ENCODE measurements at places on chromosomes 5 and 9. TPM values are rescaled to one million over a fixed set of nuclear protein-coding genes. Genes with fewer than 3 reads are reported as not detected.

Gene STPG3
- total RNA-seq, result not detected

Gene CDC25C
- 14.6 TPM for total RNA-seq

Gene TTC16
- 2.3 TPM for total RNA-seq

Gene IFNA13
- total RNA-seq, result not detected

Gene IGIP
- 1.3 TPM for total RNA-seq

Gene PCDHB13
- total RNA-seq, result not detected

Gene FRMPD1
- total RNA-seq, result not detected

Gene LPAR1
- total RNA-seq, result not detected

Gene DPH7
- total RNA-seq, result 35.0 TPM

Gene MYOZ3
- total RNA-seq, result 0.11 TPM

Gene IL7R
- 136 TPM for total RNA-seq

Gene ZNF483
- 2.8 TPM for total RNA-seq

Gene PPP1R26
- 0.54 TPM for total RNA-seq

Gene UBE2QL1
- not detected for total RNA-seq

Gene SOHLH1
- total RNA-seq, result not detected

Gene NKD2
- 2.3 TPM for total RNA-seq

Gene LCN10
- total RNA-seq, result 2.6 TPM

Gene FIBCD1
- not detected for total RNA-seq

Gene STK32A
- total RNA-seq, result not detected

Gene ACSL6
- 4.7 TPM for total RNA-seq

Gene PCDHB3
- not detected for total RNA-seq

Gene ZDHHC11
- 6.0 TPM for total RNA-seq

Gene FAM221B
- total RNA-seq, result not detected

Gene NPR3
- total RNA-seq, result 0.16 TPM

Gene CDH9
- total RNA-seq, result not detected

Gene PCA3
- not detected for total RNA-seq

Gene PCDHGB7
- total RNA-seq, result not detected

Gene TAF11L10
- total RNA-seq, result not detected

Gene IFNA10
- total RNA-seq, result not detected

Gene TLE4
- total RNA-seq, result 31.9 TPM

Gene PHYKPL
- 60.4 TPM for total RNA-seq

Gene LURAP1L
- total RNA-seq, result not detected

Gene SEMA4D
- total RNA-seq, result 290 TPM

Gene SELENOP
- total RNA-seq, result not detected

Gene SPATA31D4
- total RNA-seq, result not detected

Gene MARCHF11
- not detected for total RNA-seq

Gene NMUR2
- total RNA-seq, result not detected

Gene MAML1
- total RNA-seq, result 26.1 TPM

Gene SVEP1
- not detected for total RNA-seq

Gene NTNG2
- total RNA-seq, result 2.2 TPM

Gene COL23A1
- not detected for total RNA-seq

Gene ALDH1A1
- not detected for total RNA-seq

Gene PLEKHG4B
- total RNA-seq, result not detected

Gene PCDHGC3
- total RNA-seq, result not detected

Gene RGMB
- 1.9 TPM for total RNA-seq

Gene GLIPR2
- 13.6 TPM for total RNA-seq

Gene PRDM9
- not detected for total RNA-seq

Gene TMEM203
- 29.9 TPM for total RNA-seq

Gene SUB1
- total RNA-seq, result 431 TPM

Gene TAF11L3
- not detected for total RNA-seq

Gene PCDHB6
- total RNA-seq, result not detected

Gene MUSK
- not detected for total RNA-seq

Gene ANKRD55
- total RNA-seq, result not detected

Gene PHF24
- total RNA-seq, result 0.11 TPM
